ENCODE measurements at places on chromosomes 11 and 22.
A peak's percentile ranks its signal among the peaks of the same experiment; 100 is the strongest.

GRCh38 chr11:45788887-45789286, 16.1 kb upstream of the SLC35C1 start:
- DNase-seq, result no peak

GRCh38 chr11:88704485-88704884, 361.3 kb downstream of the GRM5 start:
- no peak for DNase-seq

GRCh38 chr11:129374081-129374992, 1.3 kb upstream of the BARX2 start:
- no peak for DNase-seq

GRCh38 chr11:120562806-120563425, 51.4 kb downstream of the GRIK4 start:
- no peak for DNase-seq

- peak; percentile 41 for DNase-seq
Measured at GRCh38 chr22:40436505-40437431, 66.4 kb downstream of the SGSM3 start.

DNA sequence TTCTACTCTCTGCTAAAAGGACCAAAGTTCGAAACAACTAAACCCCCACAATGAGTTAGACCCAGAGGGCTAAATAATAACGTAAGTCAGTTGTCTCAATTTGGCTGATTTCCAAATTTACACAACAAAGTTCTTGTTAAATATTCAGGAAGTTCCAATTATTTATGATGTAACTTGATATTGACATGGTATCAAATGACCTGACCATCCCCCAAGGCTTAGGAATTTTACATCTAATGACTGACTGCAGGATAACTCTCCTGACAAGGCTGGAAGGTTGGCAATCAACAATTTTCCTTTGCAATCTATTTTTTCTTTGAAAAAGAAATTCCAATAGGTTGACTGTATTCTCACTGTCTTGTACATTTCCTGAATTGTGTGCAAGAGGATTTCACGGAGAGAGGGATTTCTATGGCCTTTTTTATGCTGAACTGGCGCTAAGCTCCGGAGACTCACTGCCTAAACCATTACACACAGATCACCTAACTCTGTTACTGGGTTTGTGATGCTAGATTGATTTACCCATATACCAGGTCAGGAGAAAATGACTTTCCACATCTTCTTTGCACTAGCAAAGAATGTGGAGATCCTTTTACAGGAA, 9.6 kb upstream of the CDON start:
- DNase-seq, result no peak

- DNase-seq, result peak; percentile 88
Measured at GRCh38 chr11:64971421-64972233, at the start of gene MAJIN. MAJIN (minus strand) TSS chr11:64972108; CDS start chr11:64959405, 12,703 bp downstream.

DNA sequence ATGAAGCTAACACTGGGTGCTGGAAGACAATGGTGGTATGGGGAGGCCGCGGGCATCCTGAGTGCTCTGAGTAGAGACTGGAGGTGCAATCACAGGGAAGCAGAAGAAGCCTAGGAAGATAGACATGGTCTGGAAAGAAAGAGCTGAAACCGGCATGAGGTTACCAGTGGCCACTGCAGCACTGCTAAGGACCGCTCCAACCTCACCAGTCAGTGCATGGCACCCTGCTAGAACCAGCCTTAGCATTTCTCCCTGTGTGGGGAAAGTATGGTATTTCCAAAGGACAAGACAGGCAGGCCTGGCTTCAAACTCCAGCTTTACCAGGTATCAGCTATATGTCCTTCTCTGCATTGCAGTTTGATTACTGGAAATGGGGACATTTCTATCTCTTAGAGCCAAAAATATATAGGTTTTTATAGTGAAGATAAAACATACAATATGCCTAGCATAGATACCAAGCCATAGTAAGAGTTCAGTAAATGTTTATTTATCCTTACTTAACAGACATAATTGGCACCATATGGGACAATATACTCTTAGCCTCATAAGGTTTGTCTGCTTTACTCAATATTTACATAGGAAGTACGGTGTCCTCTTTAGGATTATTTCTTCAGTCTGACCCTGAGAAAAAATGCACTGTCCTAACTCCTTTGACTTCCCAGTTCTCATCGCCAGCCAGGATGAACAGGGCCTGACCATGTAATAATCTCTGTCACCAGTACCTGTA, 231.1 kb downstream of the TENM4 start:
- no peak for DNase-seq

- DNase-seq, result no peak
Measured at GRCh38 chr11:12841946-12842630, 167.0 kb upstream of the RASSF10 start.

GRCh38 chr22:32781695-32782094, 19.8 kb upstream of the TIMP3 start:
- DNase-seq, result no peak

DNA sequence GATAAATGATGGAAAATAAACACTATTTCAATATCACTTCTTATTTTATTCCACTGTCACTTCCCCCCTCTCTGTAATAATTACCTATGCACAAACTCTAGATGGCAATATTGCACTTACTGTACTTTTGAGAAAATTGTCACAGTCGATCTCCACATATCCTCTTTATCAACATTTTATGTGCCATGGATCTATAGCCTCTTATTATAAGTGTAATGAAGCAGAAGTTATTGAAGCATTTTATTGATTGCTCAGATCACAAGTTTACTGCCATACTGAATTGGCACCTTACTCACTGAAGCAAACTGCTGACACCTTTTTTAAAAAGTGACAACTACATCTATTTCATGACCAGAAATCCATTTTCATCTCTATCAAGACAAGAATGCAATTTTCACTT, 133.4 kb downstream of the DCDC1 start:
- DNase-seq, result no peak

- DNase-seq, result no peak
Measured at GRCh38 chr22:39026509-39027150, 5.7 kb downstream of the APOBEC3D start.

GRCh38 chr22:46537946-46538813, 760 bp upstream of the CELSR1 start:
- peak; percentile 18 for DNase-seq

DNA sequence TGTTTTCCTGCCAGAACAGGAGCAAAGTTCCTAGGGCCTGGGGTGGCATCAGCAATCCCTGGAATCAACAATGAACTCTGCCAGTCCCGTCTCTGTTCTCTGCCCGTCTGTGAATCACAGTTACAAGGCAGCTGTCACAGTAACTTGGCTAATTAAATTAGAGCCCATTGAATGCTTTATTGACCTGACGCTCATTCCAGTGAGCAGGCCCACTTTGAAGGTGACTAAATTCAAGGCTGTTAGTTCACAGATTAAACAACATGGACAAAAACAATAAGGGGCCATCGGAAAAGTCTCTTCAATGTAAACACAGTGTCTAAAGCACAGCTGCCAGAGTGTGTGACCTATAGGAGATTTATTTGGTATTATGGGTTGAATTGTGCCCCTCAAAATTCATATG, 17.7 kb upstream of the TMPRSS5 start:
- DNase-seq, result no peak

DNA sequence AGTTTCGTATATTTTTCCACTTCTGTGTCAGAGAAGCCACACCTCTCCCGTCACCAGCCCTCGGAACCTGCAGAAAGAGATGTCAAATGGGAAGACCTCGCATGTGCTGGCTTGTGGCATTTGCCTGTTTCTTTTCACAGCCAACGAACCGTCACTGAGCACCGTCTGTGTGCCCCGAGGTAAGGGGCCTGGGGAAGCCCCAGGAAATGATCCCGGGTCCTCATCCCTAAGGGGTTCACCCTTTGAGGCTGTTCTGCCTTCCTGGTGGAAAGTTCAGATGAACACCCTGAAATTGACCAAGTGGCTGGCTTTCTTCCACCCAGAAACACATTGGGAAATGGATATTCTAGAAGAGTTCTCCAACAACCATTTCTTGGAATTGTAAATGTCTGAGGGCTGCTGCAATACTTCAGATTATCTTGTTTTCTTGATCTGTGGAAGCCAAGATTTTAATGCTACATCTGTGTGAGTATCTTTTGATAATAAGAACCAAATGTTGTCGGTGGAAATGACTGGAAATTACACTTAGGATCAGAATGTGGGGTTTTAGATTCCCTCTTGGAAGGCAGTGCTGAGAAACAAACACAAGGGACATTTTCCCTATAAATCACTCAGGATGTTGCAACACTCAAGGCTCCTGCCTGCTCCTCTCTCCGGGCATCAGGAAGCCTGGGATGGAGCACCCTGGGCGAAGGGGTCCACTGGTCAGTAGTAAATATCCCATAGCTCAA, 37.6 kb downstream of the RIBC2 start:
- DNase-seq, result no peak

GRCh38 chr22:28933321-28933720, 49.9 kb downstream of the ZNRF3 start:
- DNase-seq, result no peak

DNA sequence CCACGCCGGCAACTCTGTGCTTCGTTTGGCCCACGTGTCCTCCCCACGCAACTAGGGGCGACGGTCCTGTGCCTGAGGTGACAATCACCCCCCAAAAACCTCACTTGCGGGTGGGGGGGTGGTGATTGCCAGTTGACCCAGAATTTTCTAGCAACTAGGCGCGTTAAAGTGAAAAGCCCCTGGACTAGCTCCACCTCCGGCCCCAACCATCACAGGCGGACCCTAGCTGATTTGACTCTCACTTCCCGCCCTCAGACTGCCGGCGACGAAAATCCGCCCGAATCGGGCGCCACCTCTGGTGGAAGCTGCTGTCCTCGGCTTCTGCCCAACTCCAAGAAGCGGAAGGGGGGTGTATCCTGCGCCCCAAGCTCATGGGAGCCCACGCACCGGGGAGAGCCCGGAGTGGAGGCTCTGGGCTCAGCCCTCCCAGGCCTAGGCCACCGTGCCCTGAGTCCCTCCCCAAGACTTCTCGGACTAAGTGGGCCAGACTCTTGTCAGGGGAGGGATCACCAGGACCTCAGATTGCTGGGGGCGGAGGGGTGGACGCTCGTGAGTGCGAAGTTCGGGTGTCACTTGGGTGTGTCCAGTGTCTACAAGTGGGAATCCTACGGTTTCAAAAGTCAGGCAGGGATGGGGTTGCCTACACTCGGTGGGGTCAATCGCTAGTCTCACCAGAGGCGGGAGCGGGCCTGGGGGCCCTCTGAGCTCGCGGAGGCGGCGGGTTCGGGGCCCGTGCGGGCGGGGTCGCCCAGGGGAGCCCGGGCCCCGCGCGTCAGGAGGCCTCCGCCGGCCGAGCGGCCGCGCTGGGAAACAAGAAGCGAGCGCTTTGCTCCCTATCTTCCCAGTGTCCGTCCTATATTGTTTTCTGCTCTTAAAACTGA, 12.3 kb downstream of the PAX6 start:
- DNase-seq, result no peak

- DNase-seq, result no peak
Measured at GRCh38 chr11:19711911-19712280, 741 bp upstream of the NAV2 start.

- DNase-seq, result no peak
Measured at GRCh38 chr11:70036971-70037882, 40.9 kb upstream of the ANO1 start.

- DNase-seq, result no peak
Measured at GRCh38 chr11:68399916-68400315, 60.6 kb upstream of the PPP6R3 start.

DNA sequence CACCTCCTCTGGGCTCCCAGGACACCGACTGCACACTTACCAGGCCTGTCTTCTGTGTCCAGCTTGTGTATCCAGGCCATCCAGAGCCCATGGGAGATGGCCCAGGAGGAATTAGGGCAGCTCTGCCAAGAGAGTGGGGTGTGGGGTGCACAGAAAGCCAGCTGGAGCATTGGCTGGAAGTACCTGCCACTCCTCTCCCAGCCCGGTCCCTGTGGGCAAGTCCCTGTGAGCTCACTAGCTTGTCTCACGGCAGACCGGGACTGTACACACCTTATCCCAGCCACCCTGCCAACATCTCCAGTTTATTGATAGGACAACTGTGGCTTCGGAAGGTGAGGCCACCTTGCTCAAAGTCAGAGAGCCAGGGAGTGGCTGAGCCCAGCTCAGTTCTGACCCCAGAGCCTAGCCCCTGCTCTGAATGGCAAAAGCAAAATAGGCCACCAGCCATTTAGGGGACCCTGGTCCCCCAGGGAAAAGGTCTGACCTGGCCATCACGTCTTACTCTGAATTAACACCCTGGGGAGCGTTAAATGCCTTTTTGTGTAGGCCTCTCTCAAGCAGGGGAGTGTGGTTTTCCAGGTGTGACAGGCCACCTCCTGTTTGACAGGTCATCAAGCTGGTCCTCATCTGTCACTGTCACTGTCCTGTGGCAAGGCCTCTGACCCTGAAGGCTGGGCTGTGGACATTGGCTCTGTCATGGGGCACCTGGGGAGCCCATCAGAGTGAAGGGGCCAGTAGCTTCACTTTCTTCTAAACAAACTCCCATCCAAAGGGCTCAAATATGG, 15.1 kb downstream of the UQCR10 start:
- DNase-seq, result peak; percentile 72

- DNase-seq, result no peak
Measured at GRCh38 chr11:16763746-16764145, 25.3 kb downstream of the C11orf58 start.

DNA sequence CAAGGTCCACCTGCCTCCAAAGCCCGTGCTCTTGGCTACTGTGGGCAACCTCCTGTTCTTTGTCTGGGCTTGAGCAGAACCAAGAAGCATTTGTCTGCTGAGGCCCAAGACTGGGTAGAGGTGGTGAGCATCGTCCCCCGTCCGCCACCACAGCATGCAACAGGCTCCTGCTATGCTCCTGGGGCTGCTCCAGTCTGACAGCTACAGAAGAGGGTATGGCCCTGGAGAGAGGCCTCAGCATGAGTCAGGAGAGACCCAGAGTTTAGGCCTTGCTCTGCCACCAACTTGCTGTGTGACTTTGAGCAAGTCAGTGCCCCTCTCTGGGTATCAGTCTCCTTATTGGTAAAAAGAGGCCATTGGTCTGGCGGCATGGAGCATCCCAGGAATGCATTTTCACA, 91.2 kb downstream of the TP53I11 start:
- DNase-seq, result no peak

DNA sequence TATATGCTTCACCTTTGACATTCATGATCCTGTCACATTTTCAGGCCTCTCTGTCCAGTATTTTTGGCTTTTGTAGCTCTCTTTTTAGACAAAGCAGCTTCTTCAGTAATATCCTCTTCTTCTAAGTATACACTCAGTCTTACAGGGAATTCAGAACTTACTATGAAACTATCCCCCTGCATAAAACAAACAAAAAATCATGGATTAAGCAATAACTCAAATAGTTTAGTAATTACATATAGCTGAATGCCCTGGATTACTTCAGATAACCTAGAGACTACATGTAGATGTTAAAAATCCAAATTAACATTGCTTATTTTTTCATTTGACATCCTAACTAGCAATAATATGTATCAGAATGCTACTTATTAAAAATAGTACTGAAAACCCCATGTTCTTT, 5.2 kb downstream of the TAF1D start:
- DNase-seq, result no peak

DNA sequence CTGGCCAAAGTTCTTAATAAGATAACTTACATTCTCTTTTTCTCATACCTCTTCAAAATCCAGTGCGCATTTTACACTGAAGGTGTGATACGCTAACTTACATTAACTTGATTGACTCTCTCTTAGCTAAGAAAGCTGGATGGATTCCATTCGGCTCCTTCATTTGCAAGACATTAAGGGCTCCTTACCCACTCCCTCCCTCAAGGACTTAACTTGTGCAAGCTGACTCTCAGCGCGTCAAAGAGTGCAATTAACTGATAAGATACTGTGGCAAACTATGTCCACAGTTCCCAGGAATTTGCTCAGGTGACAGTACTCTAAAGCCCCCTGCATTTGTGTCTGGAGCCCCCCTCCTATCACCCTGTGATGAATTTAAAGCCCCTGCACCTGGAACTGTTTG, 6.4 kb upstream of the RFPL1 start:
- DNase-seq, result no peak

GRCh38 chr22:30246814-30247376, 336 bp upstream of the LIF start:
- no peak for DNase-seq
